Naive thymus-derived CD4-positive, alpha-beta T cell (primary cell): ENCODE measurements at places on chromosomes 2 and 18. TPM values are rescaled to one million over a fixed set of nuclear protein-coding genes. Genes with fewer than 3 reads are reported as not detected.

Gene IL37
- total RNA-seq, result not detected

Gene PAPOLG
- 20.0 TPM for total RNA-seq

Gene PDE11A
- not detected for total RNA-seq

Gene SIX3
- not detected in 2 replicates for total RNA-seq

Gene COL5A2
- 0.37 TPM for total RNA-seq

Gene NDUFB3
- total RNA-seq, result 18.3 TPM

Gene ASB18
- total RNA-seq, result not detected

Gene PTPRN
- total RNA-seq, result not detected

- H3K27ac ChIP-seq, result no peak overlapping the region
- H3K36me3 ChIP-seq, result no peaks in the 10 kb centered on the region
- no peaks in the 10 kb centered on the region for H3K27me3 ChIP-seq
- DNase-seq, result peak; percentile 54
- no peaks in the 10 kb centered on the region for H3K4me1 ChIP-seq
Observed at GRCh38 chr2:232438951-232439757, 16.8 kb upstream of the ALPI start.

DNA sequence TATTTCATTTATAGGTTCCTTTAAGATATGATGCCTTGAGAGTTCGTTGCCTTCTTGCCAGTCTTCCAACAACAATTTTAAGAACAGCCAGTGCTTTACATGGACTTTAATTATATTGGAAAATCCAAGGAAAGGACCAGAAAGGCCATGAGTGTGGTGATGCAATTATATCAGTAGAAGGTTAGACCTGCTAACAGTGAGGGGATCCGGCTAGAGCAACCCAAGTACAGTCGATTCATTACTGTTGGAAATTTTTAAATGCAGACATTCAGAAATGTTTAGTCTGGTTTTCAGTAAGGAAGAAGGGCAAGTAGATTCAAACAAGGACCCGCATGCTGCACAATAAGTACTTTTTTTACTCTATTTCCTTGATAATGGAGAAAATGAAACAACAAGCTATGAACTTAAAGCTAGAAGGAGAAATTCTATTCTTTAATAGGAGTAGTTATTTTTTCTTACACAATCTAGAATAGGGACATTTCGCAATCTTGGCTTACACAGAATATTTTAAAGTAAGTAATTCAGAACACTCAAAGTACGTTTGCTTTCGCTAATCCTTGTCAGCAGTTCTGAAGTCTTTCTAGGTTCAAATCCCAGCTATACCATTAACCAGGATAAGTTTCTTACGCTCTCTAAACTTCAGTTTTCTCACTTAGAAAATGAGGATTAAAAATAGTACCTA, 405.5 kb downstream of the MEIS1 start:
- H3K27me3 ChIP-seq, result no peaks in the 10 kb centered on the region
- no peak overlapping the region for H3K27ac ChIP-seq
- H3K4me1 ChIP-seq, result no peaks in the 10 kb centered on the region
- no peak for DNase-seq
- H3K36me3 ChIP-seq, result no peaks in the 10 kb centered on the region
- no peak overlapping the region for H3K4me3 ChIP-seq

DNA sequence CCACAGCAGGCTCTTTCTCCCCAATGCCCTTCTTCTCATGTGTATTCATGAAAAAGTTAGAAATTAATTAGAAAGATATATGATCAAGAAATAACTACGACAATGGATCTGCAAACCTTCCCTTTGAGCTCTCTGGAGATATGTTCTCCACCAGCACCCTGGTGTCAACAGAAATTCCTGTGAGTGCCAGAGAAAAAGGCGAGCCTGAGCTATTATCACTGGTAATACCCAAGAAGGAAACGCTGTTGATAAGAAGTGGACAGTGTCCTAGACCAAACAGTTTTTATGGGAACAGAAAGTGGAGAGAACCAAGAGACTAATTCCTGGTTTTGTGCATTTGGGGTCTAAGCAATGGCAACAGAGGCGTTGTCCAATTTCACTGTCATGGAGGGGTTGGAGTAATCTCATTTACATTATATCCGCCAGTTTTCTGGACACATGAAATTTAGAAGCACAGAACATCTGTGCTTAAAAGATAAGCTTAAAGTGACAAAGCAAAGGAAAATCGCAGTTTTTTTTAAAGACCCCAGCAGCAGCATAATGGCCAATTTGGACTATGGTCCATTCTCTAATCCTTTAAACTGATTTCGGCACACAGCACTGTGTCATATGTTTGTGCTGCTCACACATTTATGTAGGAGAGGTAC, 47.2 kb upstream of the CDC42EP3 start:
- no peaks in the 10 kb centered on the region for H3K4me1 ChIP-seq
- DNase-seq, result no peak
- no peak overlapping the region for H3K27ac ChIP-seq
- H3K36me3 ChIP-seq, result no peaks in the 10 kb centered on the region

GRCh38 chr2:106857882-106858478, 28.0 kb downstream of the ST6GAL2 start:
- no peaks in the 10 kb centered on the region for H3K4me1 ChIP-seq
- no peaks in the 10 kb centered on the region for H3K36me3 ChIP-seq
- no peak overlapping the region for H3K4me3 ChIP-seq
- no peaks in the 10 kb centered on the region for H3K27me3 ChIP-seq
- H3K27ac ChIP-seq, result no peak overlapping the region
- DNase-seq, result no peak

DNA sequence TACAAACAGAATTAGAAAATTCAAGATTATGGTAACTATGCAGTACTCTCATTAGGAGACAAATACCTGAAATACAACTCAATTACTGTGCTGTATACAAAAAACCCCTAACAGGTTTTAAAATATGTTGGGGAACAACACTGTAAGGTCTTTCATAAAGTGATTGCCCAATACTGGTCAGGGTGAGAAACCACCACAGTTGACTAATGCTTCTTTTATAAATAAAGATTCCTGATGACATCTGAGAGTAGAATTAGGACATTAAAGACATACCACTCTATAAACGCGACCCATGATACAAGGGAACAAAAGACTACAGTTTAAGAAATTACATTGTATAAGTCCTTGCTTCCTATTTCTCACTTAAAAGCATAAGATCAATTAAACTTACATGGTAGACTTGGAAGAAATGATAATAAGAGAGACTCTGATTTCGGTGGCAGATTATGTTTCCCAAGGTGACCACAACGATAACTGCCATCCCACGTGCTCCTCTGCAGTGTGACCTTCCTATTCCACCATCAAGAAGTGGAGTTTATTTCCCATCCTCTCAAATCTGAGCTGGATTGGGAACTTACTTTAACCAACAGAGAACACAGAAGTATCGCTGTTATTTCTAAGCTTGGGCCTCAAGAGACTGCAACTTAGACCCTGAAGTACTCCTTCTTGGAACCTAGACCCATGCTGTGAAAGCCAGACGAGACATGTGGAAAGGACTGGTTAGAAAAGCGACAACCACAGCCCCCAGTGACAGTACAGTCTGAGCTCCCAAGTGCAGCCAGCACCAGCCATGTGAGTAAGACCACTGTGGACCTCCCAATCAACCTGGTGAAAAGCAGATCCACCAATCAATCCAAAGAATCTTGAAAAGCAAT, 52.3 kb downstream of the ZNF521 start:
- H3K4me3 ChIP-seq, result no peak overlapping the region
- no peak for DNase-seq
- H3K4me1 ChIP-seq, result no peaks in the 10 kb centered on the region

- H3K27ac ChIP-seq, result peak overlapping the region; percentile 47
- peaks cover 8% of the 10 kb centered on the region for H3K36me3 ChIP-seq
- no peaks in the 10 kb centered on the region for H3K27me3 ChIP-seq
- H3K4me3 ChIP-seq, result no peak overlapping the region
- DNase-seq, result no peak
Observed at GRCh38 chr2:73930386-73930785, 3.7 kb downstream of the DGUOK start.

- no peaks in the 10 kb centered on the region for H3K27me3 ChIP-seq
- H3K36me3 ChIP-seq, result no peaks in the 10 kb centered on the region
- H3K4me3 ChIP-seq, result no peak overlapping the region
- no peak for DNase-seq
Observed at GRCh38 chr2:42949125-42949524, 156.7 kb upstream of the HAAO start.

GRCh38 chr2:26587994-26588393, 53.2 kb downstream of the CIB4 start:
- H3K4me3 ChIP-seq, result no peak overlapping the region
- H3K27me3 ChIP-seq, result no peaks in the 10 kb centered on the region
- no peak for DNase-seq
- no peaks in the 10 kb centered on the region for H3K36me3 ChIP-seq

DNA sequence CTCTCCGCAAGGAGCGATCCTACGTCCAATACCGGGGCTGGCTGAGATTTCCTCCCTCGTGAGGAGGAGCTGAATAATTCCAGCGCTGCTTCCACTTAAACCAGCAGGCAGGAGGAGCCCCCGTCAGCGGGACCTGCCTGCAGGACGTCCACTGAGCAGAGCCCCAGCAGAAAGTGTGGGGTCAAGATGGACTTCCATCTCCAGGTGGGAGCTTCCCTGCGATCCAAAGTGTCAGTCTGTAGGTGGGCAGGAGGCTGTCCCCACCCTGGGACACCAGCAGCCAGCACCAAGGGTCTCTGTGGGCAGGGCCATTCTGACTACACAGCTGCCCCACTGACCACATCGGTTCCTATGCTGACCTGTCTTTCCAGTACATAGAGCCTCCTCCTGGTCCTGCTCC, 462 bp upstream of the OTOS start:
- H3K4me3 ChIP-seq, result no peak overlapping the region
- H3K27me3 ChIP-seq, result no peaks in the 10 kb centered on the region
- no peaks in the 10 kb centered on the region for H3K36me3 ChIP-seq

DNA sequence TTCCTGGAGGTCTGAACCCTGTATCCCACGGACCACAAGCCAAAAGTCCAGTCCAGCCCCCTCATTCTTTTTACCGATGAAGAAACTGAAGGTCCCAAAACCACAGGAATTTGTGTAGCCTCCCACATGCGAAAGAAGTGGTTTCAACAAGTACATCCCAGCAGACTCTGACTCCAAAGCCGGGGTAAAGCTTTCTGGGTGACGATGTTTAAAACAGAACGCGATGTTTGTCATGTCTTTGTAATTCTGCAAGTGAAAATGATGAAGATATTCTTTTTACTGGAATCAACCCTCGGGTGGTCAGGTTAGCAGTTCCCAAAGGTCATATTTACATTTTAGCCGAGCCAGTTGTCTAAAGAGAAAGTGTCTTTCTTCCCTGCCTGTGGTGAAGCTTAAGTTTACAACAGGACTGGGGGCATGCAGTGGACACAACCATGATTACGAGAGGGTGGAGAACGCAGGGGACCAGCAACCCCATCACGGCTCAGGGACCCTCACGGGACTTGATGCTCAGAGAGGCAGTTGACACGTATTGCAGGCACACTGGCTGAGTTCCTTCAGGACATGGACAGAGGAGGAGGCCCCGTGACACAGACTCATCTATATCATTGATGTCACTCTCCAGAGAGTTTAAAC, 17.8 kb upstream of the TMEM131 start:
- DNase-seq, result peak; percentile 30
- H3K4me1 ChIP-seq, result no peaks in the 10 kb centered on the region
- H3K27me3 ChIP-seq, result no peaks in the 10 kb centered on the region
- H3K27ac ChIP-seq, result no peak overlapping the region
- H3K4me3 ChIP-seq, result no peak overlapping the region

DNA sequence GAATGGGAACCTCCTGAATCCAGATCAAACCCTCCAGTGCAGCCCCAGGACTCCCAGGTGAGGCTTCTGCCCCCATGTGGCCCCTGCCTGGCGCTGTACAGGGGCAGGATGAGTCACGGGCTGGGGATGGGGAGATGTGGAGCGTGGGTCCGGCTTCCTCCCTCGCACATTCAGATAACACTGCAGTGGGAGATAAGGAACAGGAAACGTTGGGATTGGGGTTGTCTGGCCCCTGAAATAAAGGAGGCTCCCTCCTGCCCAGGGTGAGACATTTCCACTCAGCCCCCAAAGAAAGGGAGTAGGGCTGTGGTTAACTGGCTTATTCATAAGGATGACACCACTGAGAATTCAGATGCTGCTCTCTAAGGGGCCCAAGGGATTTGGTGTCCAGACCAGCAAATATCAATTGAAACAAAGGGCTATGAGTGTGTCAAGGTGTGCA, 30.7 kb downstream of the IGFBP5 start:
- H3K27me3 ChIP-seq, result no peaks in the 10 kb centered on the region
- H3K4me3 ChIP-seq, result no peak overlapping the region
- no peak overlapping the region for H3K27ac ChIP-seq
- H3K36me3 ChIP-seq, result no peaks in the 10 kb centered on the region
- H3K4me1 ChIP-seq, result no peaks in the 10 kb centered on the region
- no peak for DNase-seq

GRCh38 chr2:127422559-127423477, 4.6 kb downstream of the PROC start:
- H3K36me3 ChIP-seq, result no peaks in the 10 kb centered on the region
- no peaks in the 10 kb centered on the region for H3K27me3 ChIP-seq
- DNase-seq, result no peak
- no peak overlapping the region for H3K4me3 ChIP-seq
- H3K4me1 ChIP-seq, result no peaks in the 10 kb centered on the region
- H3K27ac ChIP-seq, result no peak overlapping the region

DNA sequence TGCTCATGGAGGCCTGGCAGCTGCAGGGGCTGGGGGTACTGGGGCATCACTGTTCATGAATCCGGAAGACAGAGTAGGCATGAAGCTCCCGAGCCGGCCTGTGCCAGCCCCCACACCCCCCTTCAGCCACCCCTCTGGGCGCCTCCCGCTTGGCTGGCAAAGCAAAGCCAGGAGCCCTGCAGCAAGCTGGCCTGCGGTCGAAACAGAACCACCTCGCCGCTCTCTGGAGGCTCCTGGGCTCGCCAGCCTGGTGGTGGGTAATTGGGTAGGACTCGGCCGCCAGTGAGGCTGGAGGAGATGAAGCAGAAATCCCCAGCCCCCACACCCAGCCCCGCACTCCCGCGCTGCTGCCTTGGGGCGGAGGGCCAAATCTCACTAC, 70.9 kb upstream of the GPC1 start:
- no peak overlapping the region for H3K27ac ChIP-seq
- H3K4me3 ChIP-seq, result no peak overlapping the region
- H3K4me1 ChIP-seq, result no peaks in the 10 kb centered on the region
- no peaks in the 10 kb centered on the region for H3K36me3 ChIP-seq

DNA sequence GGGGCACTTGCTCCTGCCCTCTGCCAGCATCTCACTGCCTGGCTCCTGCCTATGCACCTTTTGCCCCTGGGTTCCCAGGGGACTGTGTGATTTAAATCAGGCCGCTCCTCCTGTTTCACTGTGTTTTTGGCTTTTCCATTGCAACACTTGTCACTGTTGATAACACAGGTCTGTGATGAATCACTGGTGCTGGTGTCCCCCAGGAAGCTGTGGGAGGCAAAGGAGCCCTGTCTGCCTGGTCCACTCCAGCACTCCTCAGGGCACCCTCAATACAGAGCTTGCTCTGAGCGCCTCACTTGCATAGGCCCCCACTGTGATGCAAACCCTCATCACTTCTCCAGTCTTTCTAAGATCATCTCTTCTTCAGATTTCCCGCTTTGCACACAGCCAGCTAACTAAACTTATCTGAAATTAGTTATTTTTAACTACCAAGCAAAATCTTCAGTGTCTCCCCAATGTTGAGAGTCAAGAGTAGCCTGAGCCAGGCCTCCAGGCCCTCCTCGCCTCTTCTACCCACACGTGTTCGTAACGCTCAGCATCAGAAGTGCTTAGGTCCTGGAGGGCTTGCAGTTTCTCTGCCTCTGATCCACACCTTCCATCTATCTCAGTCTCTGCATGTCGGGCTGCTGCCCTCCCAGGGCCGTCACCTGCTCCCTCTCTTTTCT, 2.8 kb downstream of the TMEM18 start:
- no peaks in the 10 kb centered on the region for H3K4me1 ChIP-seq
- DNase-seq, result no peak
- no peak overlapping the region for H3K4me3 ChIP-seq
- no peak overlapping the region for H3K27ac ChIP-seq
- no peaks in the 10 kb centered on the region for H3K36me3 ChIP-seq
